ENCODE measurements at places on chromosomes 2 and 18.

GRCh38 chr18:71643822-71644221 lies 900.3 kb downstream of the CBLN2 start:
- DNase-seq, result no peak

GRCh38 chr2:134253804-134254203 lies at the start of gene MGAT5:
Gene MGAT5, plus strand, starts transcription at chr2:134254072. Its CDS starts 332 bp downstream, at chr2:134254404.
- DNase-seq, result no peak

DNA sequence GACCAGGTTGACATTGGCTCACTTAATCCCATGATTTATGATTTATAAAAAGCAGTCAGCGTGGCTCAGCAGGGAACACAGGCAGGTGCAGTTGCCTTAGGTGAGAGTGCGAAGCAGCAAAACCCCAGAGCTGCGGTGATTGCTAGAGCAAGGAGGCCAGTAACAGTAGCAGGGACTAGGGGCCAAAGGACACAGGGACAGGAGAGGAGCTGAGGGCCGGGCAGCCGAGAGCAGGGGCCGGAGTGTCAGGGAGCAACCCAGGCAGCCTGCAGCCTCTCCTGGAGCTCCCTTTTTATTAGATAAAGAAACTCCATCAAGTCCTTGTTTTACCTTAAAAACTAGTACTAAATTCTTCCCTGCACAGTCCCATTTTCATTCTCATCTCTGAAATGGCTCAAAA lies 4.3 kb downstream of the MC2R start:
- DNase-seq, result peak; percentile 27

DNA sequence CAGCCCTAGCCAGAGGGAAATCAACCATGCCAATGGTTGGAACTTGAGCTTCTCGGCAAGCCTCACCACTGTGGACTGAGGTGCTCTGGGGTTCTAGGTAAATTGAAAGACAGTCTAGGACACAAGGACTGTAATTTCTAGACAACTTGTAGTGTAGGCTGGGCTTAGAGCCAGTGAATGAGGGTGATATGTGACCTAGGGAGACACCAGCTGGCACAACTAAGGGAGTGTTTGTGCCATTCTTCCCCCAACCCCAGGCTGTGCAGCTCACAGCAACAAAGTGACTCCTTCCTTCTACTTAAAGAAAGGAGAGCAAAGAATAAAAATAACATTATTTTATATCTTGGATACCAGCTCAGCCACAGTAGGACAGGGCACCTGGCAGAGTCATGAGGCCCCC lies 1690.7 kb upstream of the TMEFF2 start:
- no peak for DNase-seq

- no peak for DNase-seq
Observed at GRCh38 chr2:29110916-29111535, 4.2 kb upstream of the CLIP4 start.

GRCh38 chr2:163345795-163346573 lies 389.8 kb downstream of the FIGN start:
- DNase-seq, result no peak

GRCh38 chr18:48319801-48320638 lies 89.2 kb downstream of the ZBTB7C start:
- DNase-seq, result no peak

- DNase-seq, result no peak
Observed at GRCh38 chr18:56647071-56647470, 4.1 kb upstream of the WDR7 start.

- no peak for DNase-seq
Observed at GRCh38 chr2:102245266-102246151, 58.7 kb downstream of the IL1RL2 start.

DNA sequence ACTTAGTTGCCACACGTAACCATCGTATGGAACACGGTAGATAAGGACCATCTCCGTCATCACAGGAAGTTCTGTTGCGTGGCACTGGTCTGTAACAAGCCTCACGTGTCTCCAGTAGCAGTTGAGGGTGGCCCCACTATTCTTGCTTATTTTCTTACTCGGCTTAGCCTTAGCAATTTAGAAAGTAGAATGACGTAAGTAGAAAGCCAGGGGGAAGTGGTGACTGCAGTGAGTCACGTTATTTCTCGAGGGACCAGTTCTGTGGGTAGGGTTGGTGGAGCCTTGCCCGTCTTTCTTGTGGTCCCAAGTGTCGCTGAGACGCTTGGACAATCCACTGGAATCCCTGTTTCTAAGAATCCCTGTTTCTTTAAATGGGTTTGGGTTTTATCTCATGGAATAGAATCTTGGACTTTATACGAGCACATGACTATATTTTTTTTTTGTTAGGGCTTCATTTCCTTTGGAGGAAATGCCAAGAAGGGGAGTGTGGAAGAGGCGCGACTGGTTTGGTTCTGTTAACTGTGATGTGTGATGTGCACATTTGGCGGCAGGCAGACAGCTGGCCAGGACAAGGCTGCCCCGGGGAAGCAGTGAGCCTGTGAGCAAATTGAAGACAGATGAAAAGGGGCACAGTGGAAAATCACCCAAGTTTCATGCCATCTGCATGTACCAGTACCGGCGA lies 96.2 kb downstream of the CABLES1 start:
- DNase-seq, result no peak

DNA sequence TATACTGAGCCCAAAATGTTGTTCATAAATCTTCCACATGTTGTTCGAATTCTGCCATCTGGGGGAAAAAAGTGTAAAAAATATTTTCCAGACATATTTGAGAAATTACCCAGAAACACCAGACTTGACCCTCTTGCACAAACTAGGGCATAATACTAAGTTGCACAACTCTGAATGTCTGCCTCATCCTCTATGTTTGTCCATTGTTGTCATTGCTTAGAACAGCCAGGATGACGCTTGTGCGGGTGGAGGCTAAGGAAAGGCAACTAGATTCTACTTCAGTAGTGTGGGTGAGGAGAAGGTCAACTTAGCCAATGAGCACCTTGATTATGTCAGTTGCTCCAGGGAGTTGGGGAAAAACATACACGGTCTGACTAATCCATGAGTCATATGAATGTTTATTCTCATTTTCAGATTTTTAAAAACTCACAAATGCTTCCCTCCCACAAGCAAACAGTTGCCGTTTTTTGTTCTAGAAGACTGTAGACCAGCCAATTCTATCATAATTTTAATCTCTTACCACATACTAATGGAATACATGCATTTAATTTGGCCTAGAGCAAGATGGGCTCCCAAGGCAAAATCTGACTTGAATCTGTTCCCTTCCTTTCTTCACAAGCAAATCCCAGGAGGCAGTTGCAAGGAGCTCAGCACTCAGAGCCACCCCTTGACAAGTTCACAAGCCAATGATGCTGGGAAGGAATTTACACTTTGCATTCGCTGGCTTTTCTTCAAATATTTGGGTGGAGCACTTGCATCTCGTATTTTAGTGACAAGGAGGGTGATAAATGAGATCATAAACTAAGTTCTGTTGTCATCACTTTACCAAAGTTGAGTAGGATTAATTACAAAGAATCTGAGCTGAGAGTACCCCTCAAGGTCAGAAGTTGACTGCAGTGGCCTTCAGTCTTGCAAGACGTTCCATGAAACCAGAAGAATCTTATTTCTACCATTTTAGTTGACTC lies 163.2 kb upstream of the TWIST2 start:
- DNase-seq, result no peak

DNA sequence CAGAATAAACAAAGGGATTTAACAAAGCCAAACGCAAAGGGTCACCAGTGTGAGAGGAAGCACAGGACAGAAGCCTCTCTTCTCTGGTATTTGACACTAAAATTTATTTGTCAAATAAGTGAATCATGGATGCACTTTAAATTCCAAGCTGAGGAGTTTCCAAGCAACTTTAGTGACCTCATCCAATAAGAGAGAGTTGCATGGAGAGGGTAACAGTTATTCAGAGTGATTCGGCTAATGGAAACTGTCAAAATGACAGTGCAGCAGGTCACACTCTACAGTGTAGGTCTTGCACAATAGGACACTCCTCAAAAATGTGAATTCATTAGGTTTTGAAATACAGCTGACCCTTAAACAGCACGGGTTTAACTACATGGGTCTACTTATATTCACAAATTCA lies 103.9 kb upstream of the ACVR1C start:
- no peak for DNase-seq

DNA sequence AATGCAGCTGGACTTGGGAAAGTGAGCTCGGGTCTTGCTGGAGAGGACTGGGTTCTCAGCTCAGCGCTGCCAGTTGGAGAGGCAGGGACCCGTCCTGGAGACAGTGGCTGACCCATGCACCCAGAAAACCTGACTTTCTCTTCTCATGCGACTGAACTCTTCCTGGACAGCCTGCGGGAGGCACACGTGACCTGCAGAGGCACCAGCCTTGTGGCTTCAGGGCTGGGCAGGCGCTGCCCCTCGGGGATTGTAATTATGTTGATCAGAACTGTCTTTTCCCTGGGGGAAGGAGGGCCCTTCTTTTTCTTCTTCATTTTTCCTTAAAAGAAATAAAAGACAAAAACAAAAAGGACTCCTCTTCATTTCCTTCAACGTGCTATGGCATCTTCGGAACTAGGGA lies 198.1 kb downstream of the VAPA start:
- DNase-seq, result no peak

DNA sequence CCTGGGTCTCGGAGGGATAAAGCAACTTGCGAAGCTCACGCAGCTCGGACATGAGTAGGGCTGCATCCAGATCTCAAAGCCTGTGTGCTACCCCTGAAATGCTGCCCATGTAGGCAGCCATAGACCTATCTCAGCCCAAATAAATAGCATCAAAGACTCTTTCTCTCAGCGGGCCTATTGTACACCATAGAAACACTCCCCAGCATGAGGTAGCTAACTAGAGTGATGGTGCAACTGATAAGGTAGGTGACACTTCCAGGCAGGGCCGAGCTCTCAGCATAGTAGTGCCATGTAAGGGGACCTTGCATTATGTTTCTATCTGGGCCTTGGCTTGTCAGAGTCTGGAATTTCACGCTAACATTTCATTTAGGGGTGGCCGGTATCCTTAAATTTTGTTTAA lies 52.4 kb downstream of the RABL2A start:
- no peak for DNase-seq

DNA sequence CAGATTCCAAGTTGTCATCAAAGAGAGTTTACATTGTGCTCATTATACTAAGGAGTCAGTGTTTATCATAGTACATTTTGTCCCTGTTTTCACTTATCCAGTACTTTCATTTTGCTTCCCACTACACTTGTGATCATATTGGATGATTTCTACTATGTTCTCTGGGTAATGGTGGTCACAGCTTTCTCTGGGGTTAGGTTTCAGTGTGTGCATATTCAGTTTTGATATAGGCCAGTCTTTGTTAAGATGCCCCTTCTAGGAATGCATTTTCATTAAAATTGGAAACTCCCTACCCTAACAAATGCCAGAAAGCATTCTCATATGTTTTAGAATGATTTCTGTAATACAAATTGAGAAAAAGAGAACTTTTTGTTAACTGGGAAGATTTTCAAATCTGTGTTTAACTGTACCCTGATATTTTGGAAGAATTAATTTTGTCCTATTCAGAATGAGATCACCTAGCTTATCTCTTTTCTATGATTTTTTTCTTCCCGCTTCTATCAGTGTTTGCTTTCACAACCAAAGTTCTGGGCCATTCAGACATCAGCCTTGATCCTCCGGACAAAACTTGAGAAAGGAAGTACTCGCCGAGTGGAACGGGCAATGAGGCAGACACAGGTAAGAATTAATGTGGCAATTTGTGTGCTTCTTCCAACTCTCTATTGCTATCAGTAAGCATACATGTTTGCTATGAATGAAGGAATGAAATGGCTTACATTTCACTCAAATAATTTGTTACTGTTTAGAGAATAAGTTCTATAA lies 74.6 kb downstream of the TTC27 start:
- no peak for DNase-seq

DNA sequence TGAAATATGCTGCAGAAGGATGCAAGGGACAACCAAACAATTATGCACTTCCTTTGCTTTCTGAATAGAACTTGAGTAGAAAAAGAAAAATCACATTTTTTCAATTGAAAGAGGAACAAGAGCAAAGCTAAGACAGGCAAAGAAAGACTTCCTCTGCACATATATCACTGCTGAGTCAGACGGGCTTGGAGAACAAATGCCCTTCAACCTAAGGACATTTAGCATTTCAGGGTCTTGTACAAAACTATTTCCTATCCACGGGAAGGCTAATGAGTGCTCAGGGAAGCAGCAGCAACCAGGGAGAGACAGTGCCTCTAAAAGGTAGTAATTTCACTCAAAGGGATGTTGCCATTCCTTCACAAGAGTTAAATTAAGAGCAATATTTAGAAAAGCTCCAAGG lies 570.0 kb upstream of the GCFC2 start:
- no peak for DNase-seq

DNA sequence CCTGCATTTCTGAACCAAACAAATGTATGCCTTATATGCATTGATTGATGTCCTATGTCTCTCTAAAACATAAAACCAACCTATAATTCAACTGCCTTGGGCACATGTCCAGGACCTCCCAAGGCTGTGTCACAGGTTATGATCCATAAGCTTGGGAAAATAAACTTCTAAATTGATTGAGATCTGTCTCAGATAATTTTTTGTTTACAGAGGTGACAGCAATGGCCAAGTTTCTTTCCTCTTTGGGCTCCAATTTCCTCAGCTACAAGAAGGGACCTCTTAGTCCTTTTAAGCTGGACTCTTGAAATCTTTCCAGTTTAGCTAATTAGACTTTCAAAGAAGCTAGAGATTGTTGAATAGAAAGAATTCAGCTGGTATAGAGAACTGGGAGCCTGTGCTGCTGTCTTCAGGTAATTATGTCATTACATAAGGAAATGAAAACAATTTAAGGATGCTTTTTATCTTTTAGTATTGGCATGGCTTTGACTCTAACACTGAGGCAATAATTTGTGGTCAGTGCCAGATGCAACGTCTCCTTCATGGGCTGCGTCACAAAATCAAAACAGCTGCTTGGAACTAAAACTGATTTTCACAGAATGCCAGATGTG lies 412.1 kb upstream of the TRIB2 start:
- no peak for DNase-seq

DNA sequence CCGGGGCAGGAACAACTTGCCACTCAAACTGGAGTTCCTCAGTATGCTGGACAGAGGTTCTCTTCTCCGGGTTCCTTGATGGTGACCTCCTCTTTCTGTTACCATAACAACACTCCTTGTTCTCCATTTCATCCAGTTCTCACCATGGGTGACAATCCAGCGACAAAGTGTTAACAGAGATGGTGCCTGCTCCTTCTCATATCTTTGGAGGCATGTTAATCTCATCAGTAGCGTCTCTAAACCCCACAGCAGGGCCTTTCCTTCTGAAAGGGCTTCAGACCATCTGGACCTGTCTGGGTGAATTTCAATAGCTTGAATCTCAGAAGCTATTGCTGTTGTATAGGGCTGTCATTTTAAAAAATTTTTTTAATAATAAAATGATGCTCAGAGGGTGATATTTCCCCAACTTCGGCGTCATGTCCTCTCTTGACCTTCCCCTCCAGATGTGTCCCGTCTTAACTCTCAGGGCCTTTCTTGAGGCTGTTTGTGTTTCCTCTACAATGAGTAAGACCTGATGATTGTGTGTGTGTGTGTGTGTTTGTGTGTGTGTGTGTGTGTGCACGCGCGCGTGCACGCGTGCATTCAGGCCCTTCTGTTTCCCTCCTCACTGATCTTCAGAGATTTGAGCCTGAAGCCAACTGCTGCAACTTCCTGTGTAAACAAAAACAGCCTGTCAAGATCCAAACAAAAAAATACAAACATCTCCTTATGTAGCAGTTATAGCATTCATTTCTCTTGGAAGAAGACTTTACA lies 24.3 kb upstream of the CETN1 start:
- no peak for DNase-seq

GRCh38 chr2:227335713-227336112 lies 10.7 kb downstream of the MFF start:
- DNase-seq, result no peak
